ENCODE measurements at places on chromosomes 5 and 9.

DNA sequence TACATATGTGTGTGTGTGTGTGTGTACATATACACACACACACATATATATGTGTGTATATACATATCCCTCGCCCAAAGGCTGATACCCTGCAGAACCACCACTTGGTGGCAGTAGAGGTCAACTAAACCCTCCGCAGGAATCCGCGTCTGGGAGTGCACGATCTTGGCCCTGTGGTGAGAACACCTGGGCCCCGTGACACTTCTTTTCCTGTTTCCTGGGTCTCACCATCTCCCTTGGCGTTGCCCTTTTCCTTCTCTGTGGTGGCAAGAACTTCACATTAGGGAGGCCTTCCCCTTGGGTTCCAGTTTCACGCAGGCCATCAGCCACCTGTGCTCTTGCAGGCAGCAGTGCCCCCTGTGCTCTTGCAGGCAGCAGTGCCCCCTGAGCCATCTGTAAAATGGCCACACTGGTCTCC lies 8.2 kb downstream of the IL9 start:
- DNase-seq: peak; percentile 24

DNA sequence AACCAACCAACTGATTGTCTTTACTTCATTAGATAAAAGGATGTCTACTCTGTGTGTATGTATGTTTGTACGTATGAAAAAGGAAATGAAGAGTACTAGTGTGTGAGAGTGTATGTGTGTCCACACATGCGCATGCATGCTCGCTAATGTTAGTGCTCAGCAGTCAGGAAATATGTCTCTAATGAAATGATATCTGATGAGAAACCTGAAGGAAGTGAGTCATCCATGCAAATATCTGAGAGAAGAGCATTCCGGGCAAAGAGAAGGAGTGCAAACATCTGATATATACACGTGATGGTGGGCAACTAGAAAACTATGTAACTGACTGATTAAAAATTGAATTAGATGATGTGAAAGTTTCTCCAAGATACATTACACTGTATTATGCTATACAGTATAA lies 29.6 kb upstream of the UGCG start:
- DNase-seq: no peak

DNA sequence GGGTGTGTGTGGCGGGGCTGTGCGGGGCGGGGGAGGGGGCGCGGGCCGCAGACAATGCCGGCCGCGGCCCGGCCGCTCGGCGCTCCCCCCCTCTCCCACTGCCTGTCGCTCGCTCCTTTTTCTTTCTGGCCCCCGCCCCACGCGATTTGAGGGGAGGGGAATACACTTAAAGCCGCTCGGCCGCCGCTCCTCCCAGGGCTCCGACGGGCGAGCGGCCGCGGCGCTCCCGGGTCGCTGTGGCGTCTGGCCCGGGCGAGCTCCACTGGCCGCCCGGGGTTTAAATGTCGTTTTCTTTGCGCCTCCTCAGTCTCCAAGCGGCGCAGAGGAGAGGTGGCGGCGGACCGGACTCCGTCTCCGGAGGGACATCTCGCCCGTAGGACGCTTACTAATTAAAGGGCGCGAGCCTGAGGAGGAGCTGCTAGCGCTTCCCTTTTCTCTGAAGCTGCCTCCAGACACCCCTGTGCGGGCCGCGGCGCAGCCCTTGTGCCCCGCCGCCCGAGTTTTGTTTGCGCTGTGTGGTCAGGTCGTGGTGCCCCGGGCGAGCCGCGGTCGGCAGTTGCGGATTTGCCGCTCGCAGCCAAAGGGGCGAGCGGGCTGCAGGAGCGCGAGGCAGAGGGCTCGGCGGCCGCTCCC lies 1.4 kb downstream of the ZSWIM6 start:
- DNase-seq: no peak

DNA sequence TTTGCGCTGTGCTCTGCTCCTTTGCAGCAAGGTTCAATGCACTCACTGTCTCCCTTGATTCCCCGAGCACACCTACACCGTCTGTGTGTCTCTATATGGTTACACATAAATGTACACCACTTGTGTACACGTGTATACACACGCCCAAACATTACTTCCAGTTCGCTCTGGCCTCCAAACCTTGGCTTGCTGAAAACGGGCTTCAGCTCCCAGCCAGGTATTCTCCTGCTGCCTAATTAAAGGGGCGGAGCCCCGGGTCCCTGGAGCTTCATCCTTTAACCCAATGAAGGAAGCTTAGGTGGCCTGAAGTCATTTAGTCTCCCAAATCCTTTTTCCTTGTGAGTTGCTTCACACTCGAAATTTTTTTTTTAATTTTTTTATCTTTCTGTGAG lies 4.6 kb downstream of the ISL1 start:
- no peak for DNase-seq

GRCh38 chr5:10572451-10572850 lies 8.6 kb downstream of the ANKRD33B start:
- DNase-seq: no peak

DNA sequence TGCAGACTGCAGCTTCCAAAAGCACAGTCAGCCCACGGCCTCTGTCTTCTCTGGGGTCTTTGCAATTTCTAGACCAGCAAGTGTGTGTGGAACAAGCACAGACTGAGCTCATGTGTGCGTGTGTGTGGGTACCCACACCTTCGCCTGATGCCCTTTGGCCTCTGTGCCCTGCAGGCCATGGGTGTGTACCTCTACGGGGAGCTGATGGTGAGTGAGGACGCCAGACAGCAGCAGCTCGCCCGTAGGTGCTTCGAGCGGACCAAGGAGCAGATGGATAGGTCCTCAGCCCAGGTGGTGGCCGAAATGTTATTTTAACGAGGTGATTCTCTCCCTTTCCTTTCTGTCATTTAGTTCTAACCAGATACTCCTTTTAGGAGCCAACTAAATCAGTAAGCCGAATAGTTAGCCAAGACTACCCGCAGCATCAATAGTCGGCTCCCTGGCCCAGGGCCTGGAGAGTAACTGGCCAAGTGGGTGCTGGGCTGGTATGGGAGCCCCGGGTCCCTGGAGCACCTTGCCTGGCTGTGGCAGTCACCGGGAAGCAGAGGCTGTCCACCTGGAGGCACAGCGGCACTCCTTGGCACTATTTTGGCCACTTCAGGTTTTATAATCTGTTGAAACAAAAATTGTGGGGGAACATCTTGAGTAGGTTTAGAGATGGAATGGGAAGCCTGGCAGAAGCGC lies 235.0 kb downstream of the FANCC start:
- DNase-seq: no peak

DNA sequence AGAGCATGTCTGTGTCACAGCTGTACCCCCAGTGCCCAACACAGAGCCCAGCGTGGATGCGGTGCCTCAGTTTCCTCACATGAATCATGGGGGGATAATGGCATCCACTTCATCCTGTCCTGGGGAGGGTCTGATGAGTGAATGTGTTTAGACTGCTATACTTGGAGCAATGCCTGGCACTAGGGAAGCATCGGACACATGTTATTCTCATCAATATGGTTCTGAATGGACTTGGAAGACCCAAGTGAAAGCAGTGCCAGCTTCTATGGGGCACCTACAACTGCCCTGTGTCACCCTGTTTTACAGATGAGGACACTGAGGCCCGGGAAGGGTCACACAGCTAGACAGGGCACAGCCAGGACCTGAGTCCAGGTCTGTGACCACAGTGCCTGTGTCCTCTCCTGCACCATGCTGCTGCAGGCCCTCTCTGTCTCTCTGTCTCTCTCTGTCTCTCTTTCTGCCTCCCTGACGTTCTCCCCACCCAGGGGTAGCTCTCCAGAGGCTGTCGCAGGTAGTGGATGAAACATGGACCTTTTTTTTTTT lies 42.3 kb upstream of the NEK6 start:
- DNase-seq: no peak

DNA sequence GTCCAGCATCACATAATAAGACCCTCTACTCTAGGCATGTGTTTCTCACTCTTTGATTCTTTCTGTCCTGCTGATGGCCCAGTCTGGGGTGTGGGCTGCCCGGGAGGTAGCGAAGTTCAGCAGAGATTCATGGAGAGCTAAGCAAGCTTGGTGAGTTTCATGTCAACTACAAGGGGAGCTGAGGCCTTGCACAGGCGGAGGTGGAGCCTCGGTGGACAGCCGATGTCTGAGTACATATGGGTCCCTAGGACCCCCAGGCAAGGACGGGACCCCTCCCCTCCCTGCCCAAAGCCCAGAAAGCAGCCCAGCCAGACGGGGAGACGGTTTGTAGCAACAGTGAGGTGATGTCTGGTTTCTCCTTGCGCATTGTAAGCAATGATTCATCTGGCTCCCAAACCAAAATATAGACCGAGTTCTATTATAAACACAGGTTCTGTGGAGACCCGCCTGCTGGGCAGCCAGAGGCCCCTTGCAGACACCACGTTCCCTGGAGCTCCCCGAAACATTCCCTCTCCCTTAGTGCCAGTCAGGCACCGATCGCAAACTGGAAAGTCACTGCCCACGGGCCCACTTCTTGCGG lies 45.5 kb downstream of the COL27A1 start:
- no peak for DNase-seq

GRCh38 chr5:150651924-150652671 lies 9.0 kb upstream of the MYOZ3 start:
- no peak for DNase-seq

- DNase-seq: no peak
These were observed 127.9 kb downstream of the EFNA5 start for GRCh38 chr5:107542831-107543231.

GRCh38 chr5:171951218-171951617 lies 55.2 kb downstream of the FBXW11 start:
- DNase-seq: no peak

DNA sequence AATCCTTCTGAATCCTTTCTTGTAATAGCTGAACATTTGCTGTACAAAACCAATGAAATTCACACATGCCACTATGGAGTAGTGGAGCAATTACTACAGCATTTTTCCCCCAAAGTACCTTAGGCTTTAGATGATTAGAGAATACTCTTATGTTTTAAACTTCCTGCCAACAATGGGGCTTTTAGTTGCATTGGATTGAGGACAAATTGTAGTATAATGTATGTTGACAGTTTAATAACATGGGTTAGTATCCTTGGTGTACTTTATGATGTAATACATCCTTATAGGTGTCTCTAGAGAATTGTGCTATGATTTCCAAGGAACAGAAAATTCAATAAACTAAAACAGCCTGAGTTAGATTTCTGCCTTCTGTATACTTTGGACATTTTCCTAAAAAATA lies 422.7 kb upstream of the GRAMD2B start:
- no peak for DNase-seq

DNA sequence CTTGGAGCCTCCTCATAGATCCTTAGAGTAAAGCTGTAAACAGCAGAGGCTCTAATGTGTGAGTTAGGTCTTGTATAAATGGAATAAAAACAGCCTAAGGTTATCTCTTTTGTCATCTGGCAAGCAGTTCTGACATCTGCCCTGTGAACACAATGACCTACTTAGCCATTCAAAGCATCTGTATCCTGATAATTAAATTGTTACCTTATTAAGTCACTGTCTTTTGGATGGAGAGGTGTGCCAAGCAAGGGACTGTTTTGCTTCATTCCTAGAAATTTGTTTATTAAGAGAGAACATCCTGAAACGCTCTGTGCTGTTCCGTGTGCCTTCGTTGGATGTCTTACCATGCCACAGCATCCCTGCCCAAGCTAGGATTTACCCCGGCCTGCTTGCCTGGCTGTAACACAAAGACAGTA lies 1.5 kb downstream of the LSM11 start:
- DNase-seq: no peak

- DNase-seq: no peak
These were observed 4.5 kb downstream of the OCLN start for GRCh38 chr5:69497006-69497520.

GRCh38 chr5:40312205-40312604 lies 367.5 kb upstream of the PTGER4 start:
- DNase-seq: no peak

- DNase-seq: no peak
These were observed 64.6 kb upstream of the TYRP1 start for GRCh38 chr9:12628546-12628945.

- no peak for DNase-seq
These were observed 77.7 kb downstream of the OLFM1 start for GRCh38 chr9:135165003-135165711.

DNA sequence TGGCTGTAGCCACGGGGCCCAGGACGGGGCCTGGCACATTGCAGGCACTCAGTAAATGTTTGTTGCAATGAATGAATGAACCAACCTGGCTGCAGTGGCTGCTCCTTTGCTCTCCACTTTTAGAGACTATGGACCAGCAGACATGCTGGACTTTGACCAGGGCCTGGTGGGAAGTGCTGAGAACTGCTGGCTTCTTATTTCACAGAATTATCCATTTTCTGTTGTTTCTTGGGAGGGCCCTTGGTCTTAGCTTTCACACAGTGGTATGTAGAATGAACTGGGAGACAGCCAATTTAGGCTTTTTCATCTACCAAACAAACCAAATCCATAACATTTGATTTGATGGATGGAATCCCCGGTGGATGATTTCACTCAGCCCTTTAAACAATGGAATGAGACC lies 78.0 kb upstream of the LHFPL2 start:
- no peak for DNase-seq

DNA sequence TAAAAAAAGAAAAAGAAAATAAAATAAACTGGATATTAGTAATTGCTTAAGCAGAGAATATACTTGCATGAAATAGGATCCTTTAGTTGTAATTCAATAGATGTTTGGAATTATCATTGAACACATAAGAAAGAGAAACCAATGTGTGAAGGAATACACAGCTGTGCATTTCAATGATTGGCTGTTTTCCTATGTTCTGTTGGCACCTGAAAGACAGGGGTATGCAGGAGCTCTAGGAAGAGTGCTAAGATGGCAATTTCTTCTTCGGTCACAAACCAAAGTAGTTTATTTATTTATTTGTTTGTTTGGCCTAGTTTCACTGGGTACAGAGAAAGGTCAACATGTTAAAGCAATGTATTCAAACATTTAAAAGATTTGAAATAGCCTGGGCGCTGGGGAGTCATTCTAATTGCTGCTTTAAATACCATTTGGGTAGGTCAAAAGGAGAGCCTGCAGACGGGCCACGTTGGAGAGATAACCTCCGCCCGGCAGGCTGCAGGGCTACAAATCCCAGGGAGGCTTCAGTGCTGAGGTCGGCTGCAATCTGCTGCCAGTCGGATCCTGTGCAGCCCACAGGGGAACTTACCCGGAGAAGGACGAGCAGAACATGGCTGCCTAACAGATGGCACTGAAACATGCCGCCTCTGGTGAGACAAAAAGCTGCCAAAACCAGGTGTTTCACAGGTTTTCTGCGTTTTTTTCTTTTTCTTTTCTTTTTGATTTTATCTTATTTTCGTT lies 154.2 kb upstream of the TYRP1 start:
- DNase-seq: no peak

- no peak for DNase-seq
These were observed 295.7 kb upstream of the PTGER4 start for GRCh38 chr5:40383749-40384651.

DNA sequence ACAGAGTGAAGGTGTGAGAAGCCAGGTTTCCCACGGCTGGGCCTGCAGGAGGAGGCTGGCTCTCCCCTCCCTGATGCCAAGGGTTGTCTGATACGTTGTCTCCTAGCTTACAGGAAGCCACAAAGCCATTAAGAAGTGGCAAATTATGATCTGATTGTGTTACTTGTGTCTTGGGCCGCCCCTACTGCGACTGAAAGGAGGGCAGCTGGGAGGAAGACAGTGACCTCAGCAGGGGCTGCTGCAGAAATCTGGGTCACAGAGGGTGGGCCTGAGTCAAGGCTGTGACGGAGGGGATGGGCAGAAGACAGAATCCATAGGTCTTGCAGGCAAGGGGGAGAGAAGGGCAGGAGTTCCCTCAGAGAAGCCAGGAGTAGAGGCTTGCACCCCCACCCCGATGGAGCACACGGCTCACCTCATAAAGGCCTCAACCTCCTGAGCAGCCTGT lies 145.0 kb downstream of the FSTL4 start:
- DNase-seq: no peak
